ENCODE measurements at places on chromosomes 11 and 22. TPM values are rescaled to one million over a fixed set of nuclear protein-coding genes. Genes with fewer than 3 reads are reported as not detected.

The POLR2L gene
- polyA plus RNA-seq = 97.3 TPM

The DMC1 gene
- polyA plus RNA-seq = 18.3 TPM

The SCUBE2 gene
- polyA plus RNA-seq = 10.5 TPM

The KRTAP5-7 gene
- 1.7 TPM for polyA plus RNA-seq

The MYBPC3 gene
- 1.7 TPM for polyA plus RNA-seq

The ART5 gene
- polyA plus RNA-seq = 50.8 TPM

The RFPL3 gene
- polyA plus RNA-seq = 4.1 TPM

The CRYBB2 gene
- polyA plus RNA-seq = 2.4 TPM

The ASCL2 gene
- 1.3 TPM for polyA plus RNA-seq

The MYOD1 gene
- 0.69 TPM for polyA plus RNA-seq

The OR5B21 gene
- not detected for polyA plus RNA-seq

The TSPAN32 gene
- 1.5 TPM for polyA plus RNA-seq

The GTSE1 gene
- 22.9 TPM for polyA plus RNA-seq

The TMPRSS4 gene
- polyA plus RNA-seq = 4.3 TPM

The ZW10 gene
- 30.5 TPM for polyA plus RNA-seq

The PIWIL4 gene
- 19.9 TPM for polyA plus RNA-seq

The HYLS1 gene
- polyA plus RNA-seq = 34.2 TPM

The ZP1 gene
- polyA plus RNA-seq = 11.2 TPM

The CCDC89 gene
- polyA plus RNA-seq = 75.0 TPM

The IFT27 gene
- 56.3 TPM for polyA plus RNA-seq

The CLTCL1 gene
- 107 TPM for polyA plus RNA-seq

The UBQLN3 gene
- 336 TPM for polyA plus RNA-seq

The MAML2 gene
- polyA plus RNA-seq = 5.1 TPM

The PRPF19 gene
- polyA plus RNA-seq = 71.6 TPM

The INS gene
- not detected for polyA plus RNA-seq

The HTR3B gene
- polyA plus RNA-seq = 1.1 TPM

The CATSPER1 gene
- polyA plus RNA-seq = 33.7 TPM

The IFITM2 gene
- 283 TPM for polyA plus RNA-seq

The MGAT3 gene
- 9.7 TPM for polyA plus RNA-seq

The ANO1 gene
- polyA plus RNA-seq = 42.7 TPM

The SMTNL1 gene
- 2.0 TPM for polyA plus RNA-seq

The SELENOH gene
- 71.3 TPM for polyA plus RNA-seq

The RIMBP3B gene
- polyA plus RNA-seq = 32.9 TPM

The TUBA8 gene
- 66.6 TPM for polyA plus RNA-seq

The TRIM49 gene
- polyA plus RNA-seq = 0.53 TPM

The HORMAD2 gene
- 45.2 TPM for polyA plus RNA-seq

The PKP3 gene
- 1.2 TPM for polyA plus RNA-seq

The RCOR2 gene
- 7.9 TPM for polyA plus RNA-seq

The OR4X2 gene
- polyA plus RNA-seq = not detected

The CCDC81 gene
- polyA plus RNA-seq = 16.0 TPM

The GLYAT gene
- 1.9 TPM for polyA plus RNA-seq

The C11orf21 gene
- polyA plus RNA-seq = 0.88 TPM

The CEP164 gene
- polyA plus RNA-seq = 111 TPM

The POGLUT3 gene
- 10.7 TPM for polyA plus RNA-seq

The LDHAL6A gene
- polyA plus RNA-seq = 13.0 TPM

The BRSK2 gene
- 24.7 TPM for polyA plus RNA-seq
